ENCODE measurements at places on chromosomes 5 and 9.

DNA sequence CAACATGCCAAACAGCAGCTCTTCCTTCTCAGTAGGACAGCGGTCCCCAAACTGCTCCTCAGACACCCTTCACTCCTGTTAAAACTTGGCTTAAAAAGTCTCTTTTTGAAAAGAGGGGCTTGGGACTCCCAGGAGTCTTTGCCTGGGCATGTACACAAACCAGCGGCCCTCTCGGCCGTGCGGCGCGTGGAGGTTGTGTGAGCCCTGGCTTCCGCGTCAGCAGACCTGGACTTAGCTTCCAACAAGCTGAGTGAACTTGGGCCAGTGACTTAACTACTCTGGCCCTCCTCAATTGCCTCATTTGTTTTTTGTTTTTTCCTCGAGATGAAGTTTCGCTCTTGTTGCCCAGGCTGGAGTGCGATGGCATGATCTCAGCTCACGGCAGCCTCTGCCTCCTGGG is 15.3 kb upstream of the NTNG2 start:
- DNase-seq, result no peak

GRCh38 chr5:23012842-23013241 is 159.7 kb upstream of the CDH12 start:
- no peak for DNase-seq

GRCh38 chr9:113979343-113980127 is 98.6 kb downstream of the AMBP start:
- no peak for DNase-seq

DNA sequence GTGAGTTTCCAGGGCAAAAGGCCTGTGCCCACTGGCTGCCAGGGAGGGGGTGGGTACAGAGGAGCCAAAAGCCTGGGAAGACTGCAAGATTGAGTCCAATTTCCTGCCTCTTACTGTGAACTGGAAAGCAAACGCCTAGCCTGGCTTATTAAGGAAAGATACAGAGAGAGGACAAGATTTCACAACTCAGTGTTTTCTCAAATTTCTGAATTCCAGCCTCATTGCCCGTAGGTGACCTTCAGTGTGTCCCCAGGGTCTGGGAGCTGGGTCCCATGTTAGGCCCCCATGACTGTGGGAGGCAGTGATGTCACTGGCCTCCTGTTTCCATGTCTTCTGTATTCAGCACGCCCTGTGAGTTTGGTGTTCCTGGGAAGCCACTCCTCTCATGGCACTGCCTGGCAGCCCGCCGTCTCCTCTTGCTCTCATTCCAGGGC is 60.6 kb upstream of the PTPN3 start:
- no peak for DNase-seq

DNA sequence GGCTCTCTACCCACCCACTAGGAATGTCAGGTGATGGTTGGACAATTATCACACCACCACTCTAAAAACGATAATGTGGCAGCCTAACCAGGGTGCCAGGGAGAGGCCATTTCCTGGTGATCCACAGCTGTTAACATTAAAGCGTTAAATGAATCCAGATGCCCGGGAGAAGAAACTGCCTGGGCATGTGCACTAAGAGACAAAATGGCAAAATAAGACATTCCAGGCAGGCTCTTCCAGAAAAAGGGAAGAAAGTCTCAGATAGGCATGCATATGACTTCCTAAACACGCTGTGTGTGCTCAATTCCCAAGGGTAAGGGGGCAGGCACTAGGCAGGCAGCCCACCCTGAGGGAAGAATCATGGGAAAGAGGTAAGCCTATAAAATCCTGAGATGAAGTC is 4.6 kb upstream of the TXN start:
- no peak for DNase-seq
